ENCODE measurements at places on chromosomes 1 and 21.
A peak's percentile ranks its signal among the peaks of the same experiment; 100 is the strongest.

DNA sequence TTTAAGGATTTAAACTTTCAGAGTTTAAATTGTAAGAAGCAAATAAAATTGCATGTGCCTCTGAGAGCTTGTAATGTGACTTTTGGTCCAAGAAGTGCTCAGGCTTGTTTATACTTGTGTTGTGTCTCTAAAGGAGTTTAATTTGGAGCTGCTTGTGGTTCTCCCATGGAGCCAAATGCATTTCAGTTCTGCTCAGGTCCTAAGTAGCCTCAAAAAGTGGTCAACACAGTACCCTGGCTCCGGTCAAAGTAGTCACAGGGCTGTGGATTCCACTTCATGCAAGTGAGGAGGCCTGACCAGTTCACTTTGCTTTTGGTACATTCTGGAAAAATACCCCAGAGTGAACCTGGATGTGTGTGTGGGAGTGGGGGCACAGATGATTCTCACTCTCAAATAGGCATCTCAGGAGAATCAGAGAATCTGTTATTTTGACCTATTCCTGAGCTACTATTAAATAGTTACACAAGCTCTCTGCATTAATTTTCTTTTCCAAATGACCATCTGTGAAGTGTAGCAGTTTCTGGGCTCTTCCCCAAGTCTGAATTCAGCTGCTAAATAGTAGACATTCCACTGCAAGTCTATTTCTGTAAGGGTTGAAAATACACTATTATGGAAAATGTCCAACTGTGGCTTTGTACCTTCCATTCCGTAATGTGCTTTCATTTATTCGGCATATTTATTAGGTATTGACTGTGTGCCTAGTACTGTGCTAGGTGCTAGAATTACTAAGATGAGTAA is 31.7 kb upstream of the AGO1 start:
- DNase-seq, result no peak

GRCh38 chr1:64025051-64025450 is 178.4 kb upstream of the UBE2U start:
- DNase-seq, result no peak

DNA sequence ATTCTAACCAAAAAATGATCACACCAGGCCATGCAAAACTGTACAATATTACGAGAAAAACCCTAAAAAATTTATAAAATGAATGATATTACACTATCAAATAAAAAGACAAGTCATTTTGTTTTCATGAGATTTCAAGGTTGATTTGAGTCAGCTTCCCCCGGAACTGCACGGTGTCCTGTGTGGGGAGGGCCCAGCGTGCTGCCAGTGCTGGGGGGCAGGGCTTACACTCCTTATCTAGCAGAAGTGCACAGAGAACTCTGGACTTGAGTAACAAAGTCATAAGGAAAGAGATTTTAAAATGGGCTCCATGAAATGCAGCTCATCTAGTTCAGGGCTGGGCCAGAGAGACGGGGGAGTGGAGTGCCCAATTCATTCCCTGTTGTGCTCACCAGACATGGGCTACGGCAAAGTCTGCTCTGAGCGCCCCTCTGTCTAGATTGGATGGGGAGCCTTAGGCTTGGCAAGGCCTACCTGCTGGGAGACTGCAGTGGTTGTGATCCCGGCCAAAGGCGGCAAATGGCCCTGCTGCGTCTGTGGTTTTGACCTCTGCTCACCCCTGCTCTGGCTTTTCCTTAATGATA is 50.1 kb downstream of the COQ8A start:
- peak; percentile 33 for DNase-seq

GRCh38 chr1:179026813-179027669 is 1.3 kb downstream of the FAM20B start:
- no peak for DNase-seq
